ENCODE measurements at places on chromosomes 11 and 22.

DNA sequence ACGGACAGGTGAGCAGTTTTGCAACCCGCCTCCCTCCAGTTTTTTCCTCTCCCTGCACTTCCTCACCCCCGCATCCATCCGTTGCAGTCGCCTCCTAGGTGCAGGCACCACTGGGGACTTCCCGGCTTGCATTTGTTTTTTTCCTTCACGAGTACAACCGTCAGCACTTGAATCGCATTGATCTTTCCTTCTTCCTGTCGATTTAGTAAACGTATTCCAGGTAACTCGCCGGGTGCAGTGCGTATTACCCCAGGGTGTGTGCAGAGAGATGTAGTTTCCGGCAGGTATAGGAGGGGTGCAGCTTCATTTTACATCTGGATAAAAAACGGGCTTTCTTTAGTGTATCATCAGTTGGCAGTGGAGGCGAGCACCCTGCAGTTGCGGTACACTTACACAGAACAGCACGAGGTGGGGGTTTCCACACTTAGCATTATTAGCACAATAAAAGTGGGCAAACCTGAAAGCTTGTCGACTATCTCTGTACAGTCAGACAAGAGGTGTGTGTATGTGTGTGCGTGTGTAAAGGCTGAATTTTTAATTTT, at the start of gene SORL1-AS1:
Gene SORL1-AS1 (minus strand): TSS at position 359 of the 542 bp plus-strand sequence.
- DNase-seq, result peak; percentile 80

DNA sequence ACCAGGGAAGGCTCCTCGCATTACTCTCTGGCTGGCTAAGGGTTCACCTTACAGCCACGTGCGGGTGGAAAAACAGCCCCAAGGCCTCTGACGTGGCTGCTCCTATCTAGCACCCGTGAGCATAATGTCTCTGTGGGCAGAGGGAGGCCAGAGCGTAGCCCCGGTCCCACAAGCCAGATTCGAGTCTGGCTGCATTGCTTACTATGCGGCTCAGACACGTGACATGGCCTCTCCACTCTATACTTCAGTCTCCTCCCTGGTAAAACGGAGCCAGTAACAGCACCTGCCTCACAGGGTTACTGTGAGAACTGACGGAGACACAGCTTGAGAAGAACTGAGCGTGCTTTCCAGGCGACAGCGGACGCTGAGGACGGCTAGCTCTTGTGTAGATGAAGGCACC, 105.8 kb upstream of the BID start:
- DNase-seq, result no peak

GRCh38 chr22:37283393-37283937, 1.2 kb downstream of the CYTH4 start:
- DNase-seq, result peak; percentile 86

DNA sequence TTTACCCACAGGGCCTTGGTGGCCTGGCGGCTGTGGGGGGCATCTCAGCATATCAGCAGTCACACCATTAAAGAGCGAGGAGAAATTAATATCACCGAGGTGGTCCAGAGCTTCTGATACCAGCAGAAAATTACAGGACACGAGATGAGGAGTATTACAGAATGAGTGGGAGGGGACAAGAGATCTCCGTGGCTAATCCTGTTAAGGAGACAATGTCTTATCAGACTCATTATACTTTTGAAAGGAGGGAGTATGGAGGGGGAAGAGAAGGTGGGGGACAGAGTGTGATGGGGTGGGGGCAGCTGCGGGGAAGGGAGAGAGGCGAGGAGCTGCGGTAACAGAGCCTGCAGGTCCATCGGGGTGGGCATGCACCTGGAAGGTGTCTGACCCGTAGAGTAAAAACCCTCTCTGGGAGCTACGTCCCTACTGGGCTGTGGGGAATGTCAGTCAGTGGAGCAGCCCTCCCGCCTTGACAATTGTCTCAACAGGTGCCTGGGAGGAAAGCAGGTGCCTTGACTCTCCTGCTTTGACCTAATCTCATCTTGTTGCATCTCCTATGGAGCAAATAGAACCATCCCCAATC, 224.2 kb downstream of the CEP164 start:
- DNase-seq, result no peak

- no peak for DNase-seq
Measured at GRCh38 chr11:914204-914603, 3.6 kb upstream of the CHID1 start.

GRCh38 chr11:66880496-66881450, 23.9 kb downstream of the LRFN4 start:
- no peak for DNase-seq

GRCh38 chr11:12179019-12179418, 68.6 kb downstream of the MICAL2 start:
- no peak for DNase-seq

DNA sequence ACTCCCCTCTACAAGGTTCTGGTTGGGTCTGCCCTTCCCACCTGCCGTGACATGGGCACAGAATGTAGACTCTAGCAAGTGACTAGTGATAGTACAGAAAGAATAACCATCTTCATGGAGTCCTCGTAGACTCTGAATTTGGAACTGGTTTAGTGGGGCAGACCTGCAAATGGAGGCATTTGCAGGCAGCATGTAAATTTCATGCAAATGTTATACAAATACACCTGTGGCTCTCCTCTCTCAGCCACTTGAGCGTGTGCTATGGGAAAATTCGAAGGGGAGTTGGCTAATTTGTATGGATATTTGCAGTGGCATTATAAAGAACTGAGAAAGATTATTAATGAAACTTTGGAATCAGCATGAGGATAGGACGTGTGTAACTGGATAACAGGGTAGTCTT, 85.0 kb downstream of the SCN3B start:
- DNase-seq, result no peak

- no peak for DNase-seq
Measured at GRCh38 chr11:96137373-96137772, 205.6 kb downstream of the MAML2 start.

DNA sequence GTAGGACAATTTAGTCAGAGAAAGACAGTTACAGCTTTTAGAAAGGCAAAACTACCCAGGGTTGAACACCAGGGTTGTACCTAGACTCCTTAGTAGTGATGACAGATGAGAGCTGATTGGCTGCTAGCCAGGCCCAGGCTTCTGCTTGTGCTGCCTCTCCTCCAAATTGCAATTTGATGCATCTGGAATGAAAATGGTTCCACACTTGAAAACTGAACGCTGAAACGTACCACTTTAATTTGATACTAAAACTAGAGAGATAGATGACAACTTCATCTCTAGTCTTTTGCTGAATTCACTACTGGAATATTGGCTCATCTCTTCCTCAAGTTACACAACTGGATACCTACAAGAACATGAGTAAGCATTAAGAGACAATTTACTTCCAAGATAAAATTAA, 19.2 kb upstream of the FNBP4 start:
- DNase-seq, result no peak

DNA sequence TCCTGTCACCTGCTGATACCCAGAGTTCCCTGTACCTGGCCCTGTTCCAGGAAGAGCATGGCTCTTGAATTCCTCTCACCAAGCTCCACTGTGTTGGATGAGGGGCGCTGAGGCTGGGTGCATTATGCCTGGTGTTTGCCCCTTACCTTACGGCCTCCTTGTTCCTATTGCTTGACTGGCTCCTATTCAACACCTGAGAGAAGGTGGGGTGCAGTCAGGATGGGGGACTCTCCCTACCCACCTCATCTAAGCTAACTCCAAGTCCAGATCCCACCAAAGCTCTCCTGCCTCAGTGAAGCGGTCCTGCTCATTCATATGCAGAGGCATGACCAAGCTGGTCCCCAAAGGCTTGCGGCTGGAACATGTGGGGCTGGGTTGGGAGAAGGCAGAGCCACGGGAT, 35.8 kb upstream of the RIC3 start:
- no peak for DNase-seq

DNA sequence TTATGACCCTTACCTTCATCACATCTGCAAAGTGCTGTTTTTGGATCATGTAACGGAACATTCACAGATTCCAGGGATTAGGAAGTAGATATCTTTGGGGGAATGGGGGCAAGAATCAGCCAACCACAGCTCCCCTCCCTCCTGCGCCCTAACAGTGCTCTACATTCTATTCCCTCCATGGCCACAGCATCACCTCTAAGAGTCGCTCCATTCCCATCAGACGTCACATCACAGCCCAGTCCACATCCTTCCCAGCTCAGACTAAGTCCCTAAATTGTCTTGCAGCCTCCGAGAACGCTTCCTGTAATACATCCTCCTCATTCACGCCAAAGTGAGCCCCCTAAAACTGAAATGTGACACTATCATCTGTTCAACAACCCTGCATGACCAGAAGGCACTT, 5.9 kb downstream of the SCGB1D1 start:
- DNase-seq, result no peak

- DNase-seq, result no peak
Measured at GRCh38 chr11:132782102-132782501, 750.2 kb downstream of the OPCML start.

DNA sequence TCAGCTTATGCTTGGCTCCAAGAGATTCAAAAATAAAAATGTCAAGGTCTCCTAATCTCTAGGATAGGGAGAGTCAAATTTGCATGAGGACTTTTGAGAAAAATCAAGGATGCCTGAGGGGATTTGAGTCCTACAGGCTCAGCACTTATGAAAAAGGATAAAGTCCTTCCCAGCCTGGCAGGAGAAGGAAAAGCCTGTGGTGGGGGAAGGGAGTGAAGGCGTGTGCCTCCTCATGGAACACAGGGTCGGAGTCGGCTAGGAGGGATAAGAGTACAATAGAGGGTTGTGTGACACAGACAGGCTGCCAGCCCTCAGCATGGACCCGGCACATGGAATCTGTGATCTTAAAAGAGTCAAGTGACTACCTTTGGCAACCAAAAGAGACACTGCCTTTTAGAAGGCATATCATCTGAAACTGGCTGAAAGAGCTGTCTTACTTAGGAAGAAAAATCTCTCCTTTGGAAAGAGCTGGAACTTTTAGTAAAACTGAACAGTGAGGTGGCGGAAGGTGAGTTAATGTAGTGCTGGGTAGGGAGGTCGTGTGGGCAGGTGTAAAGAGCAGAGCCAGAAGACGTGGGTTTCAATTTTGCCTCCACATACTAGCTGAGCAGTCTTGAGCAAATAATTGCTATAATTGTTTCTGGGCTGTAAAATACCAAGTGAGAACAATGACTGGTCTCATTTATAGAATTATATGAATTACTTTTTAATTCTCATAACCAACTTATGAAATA, 58.8 kb upstream of the RDX start:
- no peak for DNase-seq

GRCh38 chr11:57392066-57392762, 1.8 kb upstream of the PRG2 start:
- no peak for DNase-seq

GRCh38 chr22:40855979-40856512, 393 bp downstream of the ST13 start:
- no peak for DNase-seq

GRCh38 chr11:37105427-37105826, 507.4 kb upstream of the RAG2 start:
- DNase-seq, result no peak

GRCh38 chr22:28594076-28594796, 85.4 kb downstream of the TTC28 start:
- no peak for DNase-seq

Data from CD8-positive, alpha-beta T cell (primary cell).